ENCODE measurements at places on chromosomes 11 and 22. TPM values are rescaled to one million over a fixed set of nuclear protein-coding genes. Genes with fewer than 3 reads are reported as not detected.

- no peak for DNase-seq
Measured at GRCh38 chr11:80503990-80504389, 1063.2 kb upstream of the TENM4 start.

Gene C11orf54
- 24.7 TPM for polyA plus RNA-seq

Gene TMPRSS13
- 3.5 TPM for polyA plus RNA-seq

GRCh38 chr11:9004183-9004926 lies 554 bp upstream of the NRIP3 start:
- peak; percentile 49 for DNase-seq

GRCh38 chr11:17876827-17877226 lies 136.0 kb downstream of the SERGEF start:
- no peak for DNase-seq

Gene NXPE4
- polyA plus RNA-seq = 0.02 TPM

GRCh38 chr22:50504369-50505211 lies 2.9 kb downstream of the LMF2 start:
- DNase-seq = no peak

- DNase-seq = no peak
Measured at GRCh38 chr11:107587306-107587979, 3.5 kb upstream of the ELMOD1 start.

- DNase-seq = no peak
Measured at GRCh38 chr11:113048820-113049768, 87.9 kb downstream of the NCAM1 start.
